Right ventricle myocardium superior (tissue), 1 donor: ENCODE measurements at places on chromosomes 6 and 20.

DNA sequence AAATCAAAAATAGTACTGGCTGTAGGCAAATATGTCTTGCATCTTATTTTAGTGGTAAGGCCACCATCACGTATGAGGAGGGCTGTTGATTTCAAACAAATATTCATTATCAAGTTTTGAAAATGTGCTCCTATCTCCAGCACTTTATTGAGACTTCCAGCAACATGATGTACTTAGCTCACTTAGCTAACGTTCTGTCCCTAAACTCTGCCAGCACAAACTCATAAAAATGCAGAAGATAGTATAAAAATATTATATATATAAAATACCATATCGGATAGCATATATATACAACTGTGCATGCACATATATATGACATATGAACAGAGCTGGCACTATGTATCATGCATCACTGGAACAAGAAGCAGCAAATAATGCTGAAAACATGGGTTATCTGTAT is 762.3 kb downstream of the C6orf118 start:
- no peak for DNase-seq

DNA sequence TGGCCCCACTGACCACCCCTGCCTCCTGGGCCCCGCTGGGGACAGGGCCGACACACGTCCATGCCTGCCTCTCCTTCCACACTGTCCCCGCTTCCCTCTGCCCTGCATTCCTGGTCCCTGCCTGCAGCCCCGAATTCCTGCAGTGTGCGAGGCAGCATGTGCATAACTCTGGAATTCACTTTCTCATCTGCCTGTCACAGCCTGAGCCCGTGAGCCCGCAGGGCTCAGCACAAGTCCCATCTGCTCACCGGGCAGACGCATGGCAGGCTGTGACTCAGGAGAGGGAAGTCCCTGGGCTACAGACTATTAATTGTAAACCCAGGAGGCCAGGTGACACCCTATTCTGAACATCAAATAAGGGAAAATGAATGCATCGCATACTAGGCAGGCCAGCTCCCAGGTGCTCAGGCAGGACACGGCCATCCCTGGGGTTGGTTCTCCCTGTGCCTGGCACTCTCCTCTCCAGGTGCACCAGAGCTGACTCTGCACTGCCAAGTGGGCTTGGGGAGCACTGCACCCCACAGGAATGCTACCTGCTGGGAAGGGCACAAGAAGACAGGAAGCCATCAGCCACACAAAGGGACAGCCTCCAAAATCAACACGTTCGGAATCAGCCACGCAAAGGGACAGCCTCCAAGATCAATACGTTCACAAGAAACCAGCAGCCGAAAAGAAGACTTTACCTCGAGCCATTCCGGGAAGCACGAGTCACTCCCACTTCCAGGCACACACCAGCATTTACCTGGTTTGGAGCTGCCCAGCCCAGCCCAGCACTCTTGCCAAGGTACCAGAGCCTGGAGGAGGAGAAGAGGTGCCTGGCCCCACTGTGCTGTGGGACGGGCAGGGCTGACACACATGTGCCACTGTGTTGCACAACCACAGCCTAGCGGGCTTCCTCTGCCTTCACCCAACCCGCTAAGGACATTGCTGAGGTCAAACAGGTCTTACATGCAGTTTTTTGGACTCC is 65.9 kb downstream of the DLL1 start:
- no peak for DNase-seq

DNA sequence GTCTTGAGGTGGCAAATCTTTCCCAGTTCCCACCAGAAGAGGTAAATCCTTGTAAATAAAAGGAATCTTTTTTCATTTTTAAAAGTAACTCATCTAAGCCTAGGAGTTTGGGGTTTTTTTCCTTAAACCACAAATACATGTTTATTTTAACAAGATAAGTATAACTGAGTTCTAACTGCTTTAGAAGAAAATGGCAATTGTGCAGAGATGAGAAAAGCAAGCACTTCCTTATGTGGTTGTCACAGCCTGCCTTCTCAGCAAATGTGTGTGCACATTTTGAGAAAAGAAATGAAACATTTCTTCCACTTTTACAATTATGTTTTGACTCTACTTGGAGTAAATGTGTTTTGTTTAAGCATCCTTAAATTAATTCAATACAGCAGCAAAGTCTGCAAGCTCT is 17.7 kb downstream of the HCK start:
- no peak for DNase-seq

GRCh38 chr6:158808941-158809678 is 10.1 kb downstream of the EZR start:
- no peak for DNase-seq

GRCh38 chr6:119347466-119348095 is 2.0 kb downstream of the MAN1A1 start:
- DNase-seq: peak; percentile 57

- no peak for DNase-seq
Observed at GRCh38 chr6:24255676-24256075, 102.2 kb downstream of the DCDC2 start.

DNA sequence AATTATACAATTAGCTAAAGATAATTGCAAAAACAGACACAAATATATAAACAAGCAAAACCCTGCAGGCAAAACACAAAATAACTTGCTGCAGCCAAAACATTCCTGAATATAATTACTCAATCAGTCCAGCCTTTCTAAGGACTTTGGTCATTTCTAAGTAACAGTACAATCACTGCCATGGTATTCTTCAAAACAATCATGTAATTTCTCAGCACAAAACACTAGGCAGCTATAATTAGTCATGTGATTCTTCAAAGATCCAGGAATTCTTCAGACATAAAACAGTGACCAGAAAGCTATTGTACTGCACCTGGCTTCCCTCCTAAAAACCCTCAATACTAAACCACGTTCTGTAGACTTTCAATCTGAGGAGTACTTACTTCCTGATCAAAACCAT is 881.1 kb downstream of the EPHA7 start:
- DNase-seq: no peak

DNA sequence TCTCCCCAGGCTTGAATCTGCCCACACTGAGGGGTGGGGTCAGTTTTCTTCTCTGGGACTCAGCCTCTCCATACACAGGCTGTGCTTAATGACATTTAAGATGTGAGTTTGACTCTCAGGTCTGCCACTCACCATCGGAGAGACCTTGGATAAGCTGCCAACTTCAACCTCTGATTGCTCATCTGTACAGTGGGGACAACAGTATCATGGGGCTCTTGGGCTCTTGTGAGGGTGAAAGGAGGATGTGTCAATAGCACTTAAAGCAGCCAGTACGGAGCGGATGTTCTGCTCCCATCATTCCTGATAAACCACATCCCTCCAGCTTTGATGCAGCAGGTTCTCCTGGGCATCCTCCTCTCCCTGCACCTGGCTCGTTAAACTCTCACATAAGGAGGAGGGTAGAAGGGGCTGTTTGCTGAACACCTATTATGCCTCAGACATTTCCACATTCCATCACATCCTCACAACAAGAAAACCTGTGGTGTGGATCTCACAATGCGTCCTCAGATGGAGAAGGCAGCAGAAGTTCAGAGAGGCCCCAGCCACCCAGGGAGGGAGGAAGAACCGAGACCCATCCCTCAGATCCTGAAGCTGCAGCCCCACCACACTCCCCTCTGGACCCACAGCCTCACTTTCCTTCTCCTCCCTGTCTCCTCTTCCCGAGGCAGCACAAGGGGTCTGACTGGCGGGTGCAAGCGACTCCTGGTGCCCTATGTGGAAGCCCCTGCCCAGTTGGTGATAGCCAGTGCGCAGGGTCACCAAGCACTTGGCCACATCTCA is 1.9 kb upstream of the PDYN start:
- DNase-seq: no peak

DNA sequence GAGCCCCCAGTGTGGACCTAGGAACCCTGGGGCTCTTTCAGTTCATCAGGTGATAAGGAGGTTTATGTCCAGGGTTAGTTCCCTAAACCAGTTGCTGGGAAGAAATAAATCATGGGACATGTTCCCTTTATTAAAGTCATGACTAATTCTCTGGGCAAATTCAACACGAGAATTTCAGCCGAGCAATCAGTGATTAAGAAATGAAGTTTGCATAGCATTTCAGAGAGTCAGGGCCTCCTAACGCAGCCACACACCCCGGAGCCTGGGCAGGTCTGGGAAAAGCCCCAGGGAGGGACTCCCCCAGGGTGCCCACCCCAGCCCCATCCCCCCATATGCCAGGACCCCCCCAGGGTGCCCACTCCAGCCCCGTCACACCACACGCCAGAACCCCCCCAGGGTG is 20.1 kb downstream of the SLCO4A1 start:
- no peak for DNase-seq

- DNase-seq: peak; percentile 35
Observed at GRCh38 chr20:50587291-50587961, 77.2 kb downstream of the PTPN1 start.

DNA sequence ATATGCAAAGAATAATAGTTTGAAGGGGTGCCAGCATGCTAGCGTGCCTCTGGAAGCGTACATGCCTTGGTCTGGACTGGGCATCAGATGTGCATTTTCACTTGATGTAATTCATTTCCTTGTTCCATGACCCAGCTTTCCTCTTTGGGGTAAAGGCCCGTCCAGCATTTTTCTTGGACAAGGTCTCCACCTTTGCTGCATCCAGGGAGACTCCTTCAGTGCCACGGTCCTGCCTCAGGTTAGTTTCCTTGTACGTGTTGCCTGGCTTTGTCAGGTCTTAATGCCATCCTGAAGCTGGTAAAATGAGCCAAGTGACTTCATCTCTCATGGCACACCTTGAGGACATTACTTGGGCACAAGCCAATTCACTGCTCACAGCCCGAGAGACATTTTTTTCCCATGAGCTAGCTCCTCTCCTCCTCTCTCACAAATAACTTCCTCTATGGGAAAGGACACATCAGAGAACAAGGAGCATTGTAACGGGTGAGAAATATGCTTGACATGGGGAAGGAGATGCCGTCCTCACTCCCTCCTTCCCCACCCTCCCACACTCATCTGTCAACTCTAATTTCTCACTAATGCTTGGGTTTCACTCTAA is 23.9 kb downstream of the EDN1 start:
- DNase-seq: no peak

DNA sequence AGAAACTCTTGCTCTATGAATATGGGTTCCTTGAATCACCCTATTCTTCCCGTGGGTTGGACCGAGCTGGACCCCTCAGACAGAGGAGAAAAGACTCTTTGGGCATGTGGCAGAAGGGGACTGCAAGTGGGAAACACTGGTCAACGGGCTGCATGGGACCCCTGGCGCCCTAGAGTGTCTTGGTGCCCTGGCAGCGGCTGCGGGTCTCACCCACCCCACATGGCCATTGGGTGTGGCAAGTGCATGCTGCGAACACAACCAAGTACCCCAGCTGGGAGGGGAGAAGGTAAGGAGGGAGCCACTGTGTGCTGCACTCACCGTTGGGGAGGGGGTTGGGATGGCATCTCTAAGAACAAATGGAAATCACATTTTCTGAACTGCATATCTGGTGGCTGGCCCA is 438.8 kb upstream of the EYS start:
- no peak for DNase-seq

DNA sequence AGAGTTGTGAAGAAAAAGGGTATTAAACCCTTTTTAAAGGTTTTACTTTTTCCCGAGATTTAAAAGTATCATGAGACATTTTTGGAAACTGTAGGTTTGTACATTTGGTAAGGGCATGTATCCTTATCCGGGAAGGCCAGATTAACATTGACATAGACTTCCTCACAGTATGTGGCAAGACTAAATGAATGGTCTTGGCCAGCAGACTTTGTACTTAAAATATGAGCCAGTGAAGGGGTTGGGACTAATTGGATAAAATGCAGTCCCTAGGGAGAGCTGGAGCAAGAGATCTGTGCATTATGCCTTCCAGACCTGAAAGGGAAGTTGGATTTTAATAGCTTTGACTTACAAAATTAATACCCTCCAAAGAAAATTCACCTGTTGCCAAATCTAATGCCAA is 60.4 kb upstream of the CCN2 start:
- DNase-seq: no peak

DNA sequence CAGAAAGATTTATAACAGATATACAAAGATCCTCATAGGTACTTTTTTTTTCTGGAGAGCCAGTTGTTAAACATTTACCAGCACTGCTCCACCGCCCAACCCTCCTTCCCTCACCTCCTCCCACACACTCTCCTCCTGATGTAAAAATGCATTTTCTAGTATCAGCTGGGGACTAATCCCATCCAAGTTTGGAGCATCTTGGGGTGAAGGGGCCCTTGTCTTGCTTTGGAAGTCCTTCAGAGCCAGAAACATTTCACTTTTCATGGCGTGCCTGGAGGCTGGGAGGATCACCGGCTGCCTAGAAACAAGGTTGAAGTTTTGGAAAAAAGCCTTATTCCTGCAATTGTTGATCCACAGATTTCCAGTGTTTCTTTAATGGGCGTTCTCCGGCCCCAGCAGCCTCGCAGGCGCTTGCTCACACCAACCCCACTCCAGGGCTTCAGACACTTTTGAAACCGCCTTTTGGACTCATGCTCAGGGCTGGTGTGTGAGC is 165.1 kb upstream of the AFDN start:
- DNase-seq: no peak

GRCh38 chr6:151675746-151676459 is 131.6 kb upstream of the ESR1 start:
- DNase-seq: no peak

- DNase-seq: no peak
Observed at GRCh38 chr6:165825256-165825815, 162.3 kb upstream of the PDE10A start.

DNA sequence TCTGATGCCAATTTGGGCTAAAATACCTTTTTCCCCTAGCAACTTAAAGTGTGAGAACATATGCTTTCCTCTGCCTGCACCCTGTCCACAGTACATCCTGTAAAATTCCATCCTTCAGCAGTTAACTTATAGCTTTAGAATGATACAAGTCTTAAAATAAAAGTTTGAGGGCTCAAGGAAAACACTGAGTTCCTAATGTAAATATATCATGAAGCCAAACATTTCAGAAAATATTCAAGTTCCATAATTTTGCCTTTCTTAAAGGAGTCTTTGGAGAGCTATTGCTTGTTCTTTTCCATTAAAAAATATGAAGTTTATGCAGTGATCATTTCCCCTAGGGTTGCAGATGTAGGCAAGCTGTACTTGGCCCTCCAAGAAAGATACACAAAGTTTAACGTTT is 303.8 kb downstream of the COL12A1 start:
- DNase-seq: no peak

DNA sequence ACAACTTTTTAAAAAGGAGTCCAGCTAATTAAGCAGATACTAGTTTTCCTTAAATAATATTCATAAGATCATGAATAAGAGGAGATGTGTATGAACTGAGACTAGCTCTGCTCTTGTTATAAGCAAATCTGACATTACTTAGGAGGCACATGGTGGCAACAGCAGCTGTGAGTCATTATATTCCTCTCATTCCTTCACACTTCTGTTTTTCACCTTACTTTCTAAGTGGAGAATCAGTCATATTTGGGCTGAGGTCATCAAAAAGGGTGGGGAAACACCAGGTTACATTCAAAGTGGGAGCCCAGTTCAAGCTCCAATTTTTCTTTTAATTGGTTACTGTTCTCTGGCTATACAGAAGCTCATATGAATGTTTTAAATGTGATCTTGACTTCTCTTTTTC is 6.0 kb upstream of the RIPPLY2 start:
- no peak for DNase-seq

- DNase-seq: no peak
Observed at GRCh38 chr6:31581434-31582229, 592 bp downstream of the LTB start.
